ENCODE measurements at places on chromosomes 4 and X.

GRCh38 chrX:39096599-39096998, 295.3 kb downstream of the MID1IP1 start:
- no peak for DNase-seq

- no peak for DNase-seq
Observed at GRCh38 chr4:176438401-176438800, 118.6 kb downstream of the SPCS3 start.

DNA sequence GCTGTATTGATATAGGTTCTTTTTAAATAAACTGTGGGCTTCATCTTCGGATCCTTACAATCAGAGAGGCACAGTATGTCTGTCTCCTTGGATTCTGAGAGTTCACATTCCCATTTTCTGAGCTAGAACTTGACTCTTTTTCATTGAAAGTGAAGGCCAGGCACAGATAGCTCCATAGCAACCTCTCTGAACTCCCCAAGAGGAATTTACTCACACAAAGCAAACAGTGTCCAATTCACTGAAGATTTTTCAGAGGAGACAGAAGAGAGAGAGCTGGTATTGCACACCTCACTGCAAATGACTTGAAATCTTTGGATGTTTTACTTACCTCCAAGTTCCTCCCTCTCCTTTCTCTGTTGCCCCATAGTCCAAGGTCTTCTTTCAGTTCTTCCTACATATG, 130.9 kb upstream of the CASK start:
- no peak for DNase-seq

GRCh38 chr4:158816955-158817354, 48.1 kb downstream of the FNIP2 start:
- DNase-seq = no peak

DNA sequence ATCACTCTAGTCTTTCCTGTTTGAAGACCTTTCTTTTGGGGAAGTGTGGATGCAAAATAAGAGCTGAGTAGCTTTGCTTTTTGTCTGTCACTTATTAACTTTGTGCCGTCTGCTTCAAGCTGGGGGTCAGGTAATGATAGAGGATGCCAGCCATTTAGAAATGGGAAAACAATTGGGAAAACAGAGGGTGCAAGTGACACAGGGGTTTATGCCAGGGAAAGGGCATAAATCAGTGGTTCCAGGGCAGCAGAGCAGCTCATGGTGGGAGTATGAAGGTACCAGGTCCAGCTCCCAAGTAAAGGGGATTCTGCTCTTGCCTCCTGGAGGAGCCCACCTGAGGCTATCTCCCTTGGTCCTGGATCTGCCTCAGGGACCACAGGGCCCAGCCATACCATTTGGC, 91.9 kb upstream of the GPR50 start:
- no peak for DNase-seq

DNA sequence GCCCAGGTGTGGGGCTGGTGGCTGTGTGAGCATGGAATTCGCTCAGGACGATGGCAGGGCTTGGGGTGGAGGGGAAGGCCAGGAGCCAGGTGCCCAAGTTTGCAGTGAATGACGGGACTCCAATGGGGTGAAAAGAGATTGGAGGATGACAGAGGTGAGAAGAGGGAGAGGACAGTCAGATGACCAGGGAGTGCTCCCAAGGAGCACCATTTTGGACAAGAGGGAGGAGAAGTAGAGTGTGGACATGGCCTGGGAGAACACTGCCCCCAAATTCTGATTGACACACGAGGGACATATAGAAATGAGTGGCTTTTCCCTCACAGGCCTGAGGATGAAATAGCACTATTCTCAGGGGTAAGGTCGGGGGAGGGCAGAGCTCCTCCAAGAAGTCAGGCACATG, 6.7 kb downstream of the MRFAP1 start:
- DNase-seq = no peak

- DNase-seq = no peak
Observed at GRCh38 chr4:4627111-4627510, 85.3 kb upstream of the STX18 start.

GRCh38 chr4:15479913-15480185, 10.2 kb downstream of the CC2D2A start:
- no peak for DNase-seq

DNA sequence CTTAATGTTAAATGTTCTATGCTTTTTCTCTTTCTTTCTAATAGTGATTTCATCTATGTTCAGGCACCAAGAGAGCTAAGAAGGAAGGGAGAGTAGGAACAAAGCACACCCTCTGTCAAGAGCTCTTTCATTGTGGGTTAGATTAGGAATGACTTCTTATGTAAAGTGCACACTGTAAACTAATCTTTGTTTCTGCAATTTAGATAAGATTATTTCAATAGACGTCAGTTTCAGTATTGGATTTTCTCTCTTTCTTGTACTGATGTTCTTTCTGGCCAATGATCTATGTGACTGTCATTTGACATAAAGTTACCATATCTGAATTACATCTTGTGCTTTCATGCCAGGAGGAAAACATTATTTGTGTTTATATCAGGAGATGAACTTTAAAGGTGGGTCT, 48.2 kb downstream of the ATOH1 start:
- DNase-seq = no peak

GRCh38 chr4:165217325-165217724, 10.0 kb downstream of the KLHL2 start:
- no peak for DNase-seq

- DNase-seq = no peak
Observed at GRCh38 chrX:11100281-11101035, 10.7 kb upstream of the HCCS start.

DNA sequence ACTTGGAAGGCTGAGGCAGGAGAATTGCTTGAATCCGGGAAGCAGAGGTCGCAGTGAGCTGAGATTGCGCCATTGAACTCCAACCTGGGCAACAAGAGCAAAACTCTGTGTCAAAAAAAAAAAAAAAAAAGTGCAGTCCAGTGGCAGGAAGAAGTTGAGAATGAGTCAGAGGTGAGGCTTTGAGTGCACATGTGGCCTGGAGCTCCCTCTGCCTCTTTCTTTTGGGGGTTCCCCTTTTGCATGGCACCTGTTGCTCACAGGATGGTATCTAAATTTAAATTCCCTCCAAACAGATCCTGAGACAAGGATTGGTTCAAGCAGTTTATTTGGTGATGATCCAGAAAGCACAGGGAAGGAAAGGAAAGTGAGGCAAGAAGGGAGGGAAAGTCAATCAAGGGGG, 151.4 kb upstream of the STX18 start:
- DNase-seq = no peak

GRCh38 chr4:82394896-82395295, 21.1 kb upstream of the HNRNPD start:
- DNase-seq = no peak

- no peak for DNase-seq
Observed at GRCh38 chrX:12352922-12353321, 214.6 kb downstream of the FRMPD4 start.

- DNase-seq = no peak
Observed at GRCh38 chrX:40004921-40005291, 92.9 kb downstream of the BCOR start.

DNA sequence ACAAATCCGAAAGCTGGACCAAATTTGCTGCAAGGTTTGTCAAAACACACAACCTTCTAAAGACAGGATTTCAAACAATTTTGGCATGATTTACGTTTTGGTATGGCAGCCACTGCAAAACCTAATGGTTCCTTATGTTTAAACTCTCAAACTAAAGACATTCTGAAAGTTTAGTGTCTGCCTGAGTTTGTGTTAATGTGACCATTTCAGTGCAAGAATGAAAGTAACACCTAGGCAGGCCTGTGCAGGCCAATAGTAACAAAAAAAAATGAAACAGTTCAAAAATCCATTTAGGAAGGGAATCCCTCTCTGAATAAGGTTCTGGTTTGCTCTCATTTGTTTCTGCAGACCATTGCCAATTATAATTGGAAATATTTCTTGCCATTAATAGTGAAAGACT, 1.9 kb upstream of the LDB2 start:
- DNase-seq = no peak

DNA sequence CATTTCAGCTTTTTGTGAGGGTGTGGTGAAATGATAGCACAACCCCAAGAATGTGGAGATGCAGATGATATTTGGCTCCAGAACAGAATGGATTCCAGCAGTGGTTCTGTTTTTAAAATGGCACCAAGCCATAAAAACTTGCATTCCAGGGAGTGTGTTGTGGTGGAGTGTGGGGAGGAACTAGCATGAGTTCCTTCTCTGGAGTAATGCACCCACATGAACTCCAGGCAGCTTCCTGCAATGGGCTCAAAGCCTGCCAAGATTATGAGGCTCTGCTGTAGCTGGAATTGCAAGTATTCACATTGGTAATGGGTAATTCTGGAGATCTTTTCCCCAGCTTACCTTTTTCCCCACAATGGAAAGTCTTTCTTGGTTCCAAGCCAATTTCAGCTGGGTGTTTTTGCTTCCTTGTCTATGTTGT, 161.4 kb downstream of the RAB28 start:
- DNase-seq = no peak

GRCh38 chr4:41819621-41820020, 71.1 kb upstream of the PHOX2B start:
- DNase-seq = no peak

DNA sequence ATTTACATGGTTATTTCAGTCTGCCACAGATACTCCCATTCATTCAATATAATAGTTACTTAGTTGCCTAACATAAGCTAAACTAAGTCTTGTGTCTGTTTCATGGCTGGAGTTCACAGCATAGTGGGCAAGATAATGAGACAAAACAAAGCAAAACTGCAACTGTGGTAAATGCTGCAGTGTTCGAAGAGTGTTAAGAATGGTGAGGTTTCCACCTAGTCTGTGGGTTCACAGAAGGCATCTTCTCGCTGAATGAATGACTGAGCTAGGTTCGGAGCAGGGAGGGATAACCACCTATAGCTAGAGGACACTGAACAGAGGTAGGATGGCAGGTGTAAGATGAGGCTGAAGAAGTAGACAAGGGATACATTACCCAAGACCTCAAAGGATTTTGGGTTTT, 171.0 kb downstream of the FBXW7 start:
- no peak for DNase-seq

DNA sequence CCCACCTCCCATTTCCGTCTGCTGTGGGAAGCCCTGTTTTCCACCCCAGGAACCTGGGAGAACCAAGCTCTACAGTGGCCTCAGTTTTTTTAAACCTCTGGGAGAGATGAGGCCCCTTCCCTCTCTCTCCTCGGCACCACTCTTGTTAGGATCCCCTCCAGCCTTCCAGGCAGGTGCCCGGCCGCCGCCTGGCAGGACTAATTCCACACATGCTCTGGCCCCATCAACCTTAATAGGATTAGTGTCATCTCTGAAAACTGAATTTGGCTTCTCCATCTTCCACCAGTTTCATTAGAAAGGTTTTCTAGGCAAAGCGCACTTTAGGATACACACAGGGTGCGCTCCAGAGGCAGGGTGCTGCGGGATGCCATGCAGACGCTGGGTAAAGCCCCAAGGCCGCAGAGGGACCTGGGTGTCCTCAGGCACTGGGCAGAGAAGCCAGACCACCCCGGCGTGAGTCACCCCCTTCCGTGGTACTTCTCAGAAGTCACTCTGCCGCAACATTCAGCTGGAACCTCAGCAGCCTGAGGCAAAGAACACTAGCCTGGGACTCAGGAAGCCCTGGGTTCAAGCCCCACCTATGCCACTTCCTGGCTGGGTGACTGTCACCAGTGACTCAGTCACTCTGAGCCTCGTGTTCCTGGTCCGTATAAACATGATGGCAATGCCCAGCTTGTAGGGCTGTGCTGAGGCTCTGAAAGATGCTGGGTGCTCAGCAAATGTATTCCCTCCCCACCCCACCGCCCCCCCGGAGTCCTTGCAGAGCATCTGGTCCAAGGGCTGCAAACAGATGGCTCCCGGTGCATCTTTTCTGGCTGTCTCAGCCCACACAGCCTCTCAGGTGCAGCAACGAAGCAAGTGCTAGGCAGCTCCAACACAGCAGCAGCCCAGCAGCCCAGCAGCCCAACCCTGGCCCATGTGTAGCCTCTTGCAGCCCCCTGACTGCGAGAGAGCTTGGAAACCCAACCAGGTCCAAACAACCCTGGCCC, 29.1 kb downstream of the PPP2R2C start:
- DNase-seq = no peak

DNA sequence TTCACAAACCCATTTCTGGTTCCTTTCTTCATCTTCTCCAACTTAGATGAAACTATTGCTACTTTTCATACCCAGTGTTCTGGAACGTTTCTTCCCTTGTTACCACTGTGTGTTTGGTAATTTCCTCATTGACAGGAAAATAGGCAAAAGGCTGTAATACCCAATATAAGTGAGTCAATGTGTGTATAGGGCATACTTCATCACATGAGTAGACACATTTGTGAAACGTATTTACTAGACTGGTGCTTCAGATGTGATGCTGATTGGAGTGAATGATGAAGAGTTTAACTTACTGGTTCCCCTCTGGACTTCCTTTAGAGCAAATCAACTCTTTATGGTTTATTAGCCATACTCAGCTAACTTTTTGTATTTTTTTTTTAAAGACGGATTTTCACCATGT, 195.1 kb upstream of the ATP6AP2 start:
- DNase-seq = no peak

GRCh38 chrX:119497185-119497584, 28.9 kb downstream of the SLC25A5 start:
- DNase-seq = no peak

- DNase-seq = no peak
Observed at GRCh38 chrX:154074199-154074598, 23.3 kb downstream of the MECP2 start.

- DNase-seq = no peak
Observed at GRCh38 chr4:17490575-17491059, 21.3 kb downstream of the QDPR start.

DNA sequence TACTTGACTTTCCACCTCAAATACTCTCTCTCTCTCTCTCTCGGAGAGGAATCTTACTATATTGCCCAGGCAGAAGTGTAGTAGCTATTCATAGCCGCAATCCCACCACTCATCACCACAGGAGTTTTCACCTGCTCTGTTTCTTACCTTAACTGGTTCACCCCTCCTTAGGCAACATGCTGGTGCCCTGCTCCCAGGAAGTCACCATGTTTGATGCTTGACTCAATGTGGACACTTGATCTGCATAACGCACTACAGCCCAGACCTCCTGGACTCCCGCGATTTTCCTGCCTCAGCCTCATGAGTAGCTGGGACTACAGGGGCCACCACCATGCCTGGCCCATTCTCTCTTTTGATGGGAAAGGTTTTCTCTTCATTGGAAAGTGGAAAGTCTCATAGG, 271.8 kb downstream of the FBXW7 start:
- no peak for DNase-seq

GRCh38 chr4:126268106-126268505, 953.4 kb downstream of the FAT4 start:
- no peak for DNase-seq

All from CD4-positive, CD25-positive, alpha-beta regulatory T cell (primary cell).